ENCODE measurements at places on chromosomes 7 and 10. TPM values are rescaled to one million over a fixed set of nuclear protein-coding genes. Genes with fewer than 3 reads are reported as not detected.

Gene THNSL1
- not detected for total RNA-seq

Gene ADGRA1
- not detected for total RNA-seq

DNA sequence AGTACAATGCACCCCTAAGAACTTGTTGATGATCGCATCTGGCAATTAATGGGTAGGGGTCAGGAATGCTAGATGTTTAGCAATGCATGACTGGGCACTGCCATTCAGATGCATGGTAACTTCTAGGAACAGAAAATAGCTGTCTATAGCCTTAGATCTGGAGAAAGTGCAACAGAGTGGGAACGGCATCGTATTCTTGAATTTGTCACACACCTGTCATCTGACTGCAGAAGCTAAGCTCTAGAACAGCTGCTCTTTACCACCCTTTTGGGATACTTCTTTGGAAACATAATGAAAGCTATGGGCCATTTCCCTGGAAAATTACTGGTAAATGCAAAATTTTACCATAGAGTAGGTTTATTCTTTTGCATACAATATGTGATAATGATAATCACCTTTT is 118.1 kb downstream of the SLC25A13 start:
- H3K27ac ChIP-seq = no peak overlapping the region
- no peaks in the 10 kb centered on the region for H3K27me3 ChIP-seq
- no peak overlapping the region for H3K4me3 ChIP-seq
- DNase-seq = no peak
- peaks cover 5% of the 10 kb centered on the region for H3K36me3 ChIP-seq
- no peaks in the 10 kb centered on the region for H3K4me1 ChIP-seq

DNA sequence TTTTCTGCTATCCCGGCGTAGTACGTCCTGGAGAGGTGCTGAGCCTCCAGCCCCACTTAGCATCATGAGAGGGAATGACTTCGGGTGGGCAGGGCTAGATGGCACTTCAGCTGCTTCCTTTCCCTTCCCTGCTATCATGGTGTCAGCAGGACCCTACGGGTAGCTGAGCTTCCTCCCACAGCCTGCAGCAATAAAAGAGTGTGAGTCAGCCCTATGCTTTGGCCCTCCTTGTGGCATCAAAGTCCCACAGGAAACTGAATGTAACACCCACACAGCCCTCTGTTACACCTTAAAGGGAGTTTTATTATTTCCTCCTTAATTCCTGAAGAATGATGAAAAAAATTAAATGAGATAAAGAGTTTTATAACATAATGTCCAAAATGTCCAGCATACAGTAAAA is 458.1 kb downstream of the RPS24 start:
- no peak overlapping the region for H3K27ac ChIP-seq
- no peak for DNase-seq
- H3K27me3 ChIP-seq = 0 out of 2 replicates have a peak, but pooled peaks cover 3% of the 10 kb centered on the region
- no peaks in the 10 kb centered on the region for H3K36me3 ChIP-seq
- no peak overlapping the region for H3K4me3 ChIP-seq
